ENCODE measurements at places on chromosomes 13 and 19. TPM values are rescaled to one million over a fixed set of nuclear protein-coding genes. Genes with fewer than 3 reads are reported as not detected.

DNA sequence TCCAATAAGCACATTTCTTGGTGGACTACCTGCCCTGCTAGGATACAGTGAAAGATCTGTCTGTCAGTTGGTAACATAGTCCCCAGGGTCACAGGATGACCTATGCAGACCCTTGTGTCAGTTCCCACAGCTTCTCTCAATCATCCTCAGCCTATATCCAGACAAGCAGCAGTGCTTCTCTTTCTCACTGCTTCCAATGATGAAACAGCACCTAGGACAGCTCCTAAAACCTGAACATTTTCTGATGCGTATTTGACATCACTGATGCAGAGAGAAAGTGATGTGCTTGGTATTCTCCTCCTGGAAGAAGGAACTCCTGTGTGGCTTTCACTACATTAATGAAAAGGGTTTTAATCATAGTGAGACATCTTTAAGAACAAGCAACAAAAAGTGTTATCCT, 43.7 kb downstream of the ZNF557 start:
- no peak for DNase-seq

DNA sequence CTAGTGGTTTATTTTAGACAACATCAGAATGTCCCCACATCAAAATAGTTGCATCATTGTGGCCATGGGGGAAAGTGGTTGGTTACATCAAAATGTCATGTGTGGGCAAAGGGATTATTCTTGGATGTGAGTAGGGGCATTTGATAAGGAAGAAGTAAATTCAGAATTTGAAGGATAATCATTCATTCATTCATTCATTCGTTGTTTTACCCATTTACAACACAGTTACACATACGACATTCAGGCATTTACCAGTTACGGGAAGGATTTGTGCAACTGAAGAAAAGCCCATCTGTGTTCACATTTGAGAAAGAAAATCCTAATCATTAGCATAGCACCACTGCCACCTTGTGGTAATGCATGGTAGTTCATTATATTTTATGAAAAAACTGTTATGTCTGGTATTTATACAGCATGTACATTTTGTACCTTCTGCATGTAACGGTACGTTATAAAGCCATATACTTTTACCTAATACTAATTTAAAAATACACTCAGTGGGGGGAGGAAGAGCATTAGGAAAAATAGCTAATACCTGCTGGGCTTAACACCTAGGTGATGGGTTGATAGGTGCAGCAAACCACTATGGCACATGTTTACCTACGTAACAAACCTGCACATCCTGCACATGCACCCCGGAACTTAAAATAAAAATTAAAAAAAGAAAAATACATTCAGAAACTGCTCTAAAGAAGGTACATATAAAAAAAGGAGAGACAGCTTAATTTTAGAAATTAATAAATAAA, 62.1 kb downstream of the DGKH start:
- DNase-seq = peak; percentile 15

SOHLH2 gene
- total RNA-seq = not detected

ZNF556 gene
- total RNA-seq = not detected

GRCh38 chr19:19406878-19407632, 1.6 kb downstream of the GATAD2A start:
- DNase-seq = peak; percentile 47

DNA sequence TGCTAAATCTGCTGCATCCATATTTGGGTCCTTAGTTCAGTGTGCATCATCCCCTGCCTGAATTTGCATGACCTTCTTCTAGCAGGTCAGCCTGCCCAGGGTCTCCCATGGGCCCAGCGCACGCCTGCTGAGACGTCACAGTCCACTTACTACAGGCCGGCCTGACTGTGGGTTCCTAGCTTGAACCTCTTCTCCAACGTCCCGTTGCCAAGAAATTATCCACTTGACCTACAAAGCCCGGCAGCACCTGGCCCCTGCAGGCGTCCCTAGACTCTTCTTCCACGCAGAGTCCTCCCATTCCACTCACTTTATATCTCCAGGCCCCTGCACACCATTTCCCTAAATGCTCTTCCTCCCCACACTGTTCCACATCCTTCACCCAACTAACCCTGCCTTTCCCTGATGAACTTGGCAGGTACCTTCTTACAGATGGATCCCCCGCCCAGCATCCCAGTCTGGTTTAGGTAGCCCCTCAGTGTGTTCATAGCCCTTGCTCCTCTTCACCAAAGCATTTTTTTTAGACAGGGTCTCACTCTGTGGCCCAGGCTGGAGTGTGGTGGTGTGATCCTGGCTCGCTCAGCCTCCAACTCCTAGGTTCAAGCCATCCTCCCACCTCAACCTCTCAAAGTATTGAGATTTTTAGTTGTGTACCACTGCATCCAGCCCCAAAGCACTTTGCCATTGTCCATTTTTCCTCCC, 155.0 kb upstream of the SOX1 start:
- DNase-seq = no peak

ZNF534 gene
- total RNA-seq = not detected

CGB3 gene
- not detected for total RNA-seq

MADCAM1 gene
- 0.52 TPM for total RNA-seq

TPTE2 gene
- total RNA-seq = not detected

FUT6 gene
- not detected for total RNA-seq

- DNase-seq = no peak
Observed at GRCh38 chr13:93561576-93562225, 335.1 kb downstream of the GPC6 start.

- no peak for DNase-seq
Observed at GRCh38 chr19:46812977-46813838, 24.8 kb upstream of the SLC1A5 start.

CYP4F8 gene
- not detected for total RNA-seq

- DNase-seq = no peak
Observed at GRCh38 chr13:109576331-109576813, 210.0 kb downstream of the IRS2 start.

DNA sequence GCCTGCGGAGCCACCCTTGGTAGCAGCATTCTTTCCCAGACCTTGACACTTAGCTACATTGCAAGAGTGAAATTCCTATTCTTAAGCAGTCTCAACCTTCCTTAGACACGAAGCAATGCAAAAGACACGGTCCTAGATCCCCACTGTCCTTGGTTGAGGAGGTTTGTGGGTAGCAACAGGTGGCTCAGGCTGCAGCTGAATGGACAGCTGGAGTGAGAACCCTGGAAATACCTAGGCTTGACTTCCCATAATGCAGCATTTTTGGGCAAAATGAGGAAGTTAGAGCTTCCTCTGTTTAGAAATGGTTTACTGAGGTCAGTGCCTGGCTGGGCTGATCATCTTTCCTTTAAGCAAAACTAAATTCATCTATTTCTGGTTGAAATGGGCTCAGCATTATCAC, 296.6 kb downstream of the RFC3 start:
- no peak for DNase-seq

DNA sequence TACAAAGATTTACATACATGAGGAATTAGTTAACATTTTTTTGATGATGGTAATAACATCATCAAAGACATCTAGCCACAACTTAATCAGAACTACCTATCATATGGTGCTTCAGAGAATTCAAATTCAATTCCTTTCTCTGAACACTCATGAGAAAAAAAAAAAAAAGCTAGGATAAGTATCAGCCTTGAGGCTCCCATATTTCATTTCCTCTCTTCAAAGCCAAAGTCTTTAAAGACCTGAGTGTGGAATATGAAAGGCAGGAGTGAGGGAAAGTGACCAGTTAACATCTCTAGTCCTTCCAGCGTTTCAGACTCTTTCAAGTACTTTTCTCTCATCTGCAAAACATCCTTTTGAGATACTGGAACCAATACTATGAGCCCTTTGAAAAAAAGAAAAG, 137.5 kb downstream of the DCLK1 start:
- no peak for DNase-seq

- no peak for DNase-seq
Observed at GRCh38 chr19:11105014-11105636, 15.9 kb downstream of the LDLR start.
